ENCODE measurements at places on chromosomes 3 and 15.

DNA sequence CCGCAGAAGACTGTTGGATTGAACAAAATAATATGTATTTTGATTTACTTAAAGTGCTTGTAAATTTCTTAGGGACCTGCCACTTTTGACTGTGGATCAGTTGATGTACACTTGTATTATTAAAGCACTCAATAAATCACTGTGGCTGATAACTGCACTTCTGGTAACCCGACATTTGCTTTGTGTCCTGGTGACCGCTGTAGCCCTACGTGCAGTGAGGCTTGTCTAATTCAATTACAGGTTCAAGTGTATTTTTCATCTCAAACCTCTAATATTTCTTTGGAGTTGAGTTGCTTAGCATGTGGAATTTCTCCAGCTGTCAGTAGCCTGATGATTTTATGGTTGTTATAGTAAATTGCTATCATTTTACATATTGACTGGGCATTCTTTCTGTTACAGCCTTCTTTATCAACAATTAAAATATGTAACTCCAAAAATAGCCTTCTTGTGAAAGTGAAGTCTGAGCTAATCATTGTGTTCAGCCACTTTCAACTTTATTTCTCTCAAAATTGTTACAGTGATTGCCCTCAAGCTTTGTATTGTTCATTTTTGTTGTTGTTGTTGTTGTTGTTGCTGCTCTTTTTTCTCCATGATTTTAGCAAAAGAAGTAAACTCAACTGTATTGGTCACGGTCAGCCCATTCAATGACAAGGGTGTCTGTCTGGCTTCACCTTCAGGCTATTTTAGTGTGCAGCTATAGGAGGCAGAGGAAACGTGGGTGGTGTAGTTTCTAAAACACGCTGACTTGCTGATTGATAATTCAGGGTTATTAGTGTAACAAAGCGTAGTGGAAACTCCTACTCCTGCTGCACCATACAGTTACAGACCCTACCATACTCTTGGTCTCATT, 215.1 kb upstream of the UBE2E1 start:
- DNase-seq = no peak

DNA sequence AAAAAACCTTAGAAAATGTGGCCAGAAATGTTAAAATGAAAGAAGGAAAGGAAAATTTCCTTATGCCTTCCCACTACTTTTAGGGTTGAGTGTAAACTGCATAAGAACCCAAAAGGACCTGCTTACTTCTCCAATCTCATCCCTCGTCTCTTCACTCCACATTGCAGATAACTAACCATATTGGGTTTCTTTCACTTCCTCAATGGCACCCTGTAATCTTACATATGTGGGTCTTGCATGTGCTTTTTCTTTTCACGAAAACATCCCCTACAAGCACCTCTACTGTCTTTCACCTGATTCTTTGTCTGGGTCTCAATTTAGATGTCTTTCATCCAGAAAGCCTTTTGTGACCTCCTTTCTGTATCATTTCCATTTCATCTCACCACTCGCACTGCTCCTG, 23.1 kb downstream of the EOMES start:
- no peak for DNase-seq

DNA sequence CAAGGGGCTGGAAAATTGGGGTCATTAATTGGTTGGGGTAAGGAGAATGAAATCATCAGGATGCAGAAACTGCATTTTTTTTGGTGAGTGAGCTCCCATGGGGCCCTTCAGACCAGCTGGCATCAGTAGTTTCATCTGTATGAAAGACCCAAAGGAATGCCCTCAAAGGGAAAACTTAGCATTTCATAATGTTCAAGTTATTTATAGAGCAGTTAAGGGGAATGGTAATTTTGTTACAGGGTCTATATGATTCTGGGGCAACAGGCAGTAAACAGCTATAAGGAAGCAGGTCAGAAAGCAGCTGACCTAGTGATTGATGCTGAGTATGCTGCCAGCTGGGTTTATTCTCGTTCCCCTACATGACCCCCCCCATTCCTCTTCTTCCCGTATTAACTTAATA, 448.9 kb downstream of the OCA2 start:
- no peak for DNase-seq

GRCh38 chr3:141996437-141996836, 120.0 kb downstream of the ATP1B3 start:
- no peak for DNase-seq

GRCh38 chr3:172179680-172180399, 140.5 kb downstream of the FNDC3B start:
- DNase-seq = no peak

DNA sequence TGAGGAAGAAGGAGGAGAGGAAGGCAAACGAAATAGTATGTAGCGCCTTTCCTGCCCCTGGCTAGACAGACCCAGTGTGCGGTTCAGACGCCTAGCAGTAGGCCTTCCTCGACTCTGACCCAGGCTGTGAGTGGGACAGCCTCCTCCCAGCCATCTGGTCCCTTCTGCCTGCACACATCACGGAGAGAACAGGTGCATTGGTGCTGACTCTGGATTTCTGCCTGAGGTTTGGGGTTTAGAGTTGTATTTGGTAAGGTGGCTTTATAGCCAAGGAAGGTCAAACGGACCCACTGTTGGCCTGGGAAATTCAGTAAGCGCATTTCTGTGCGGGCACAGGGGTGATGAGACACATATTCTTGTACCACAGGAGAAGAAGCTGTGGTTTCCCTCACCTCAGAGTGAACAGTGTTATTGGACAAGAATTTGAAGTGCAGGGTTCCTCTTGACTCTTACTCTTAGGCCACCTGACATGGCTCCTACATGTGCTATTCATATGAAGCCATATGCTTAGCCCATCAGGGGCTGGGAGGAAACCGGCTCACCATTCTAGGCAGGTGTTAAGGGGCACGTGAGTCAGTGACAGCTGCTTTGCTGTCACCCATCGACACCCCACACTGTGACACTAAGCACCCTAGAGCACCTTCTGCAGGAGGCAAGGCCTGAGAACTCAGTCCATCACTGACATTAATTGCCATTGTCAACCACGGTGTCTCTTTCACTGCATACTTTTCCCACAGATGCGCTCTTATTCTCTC, 143.3 kb downstream of the CHDH start:
- no peak for DNase-seq

- no peak for DNase-seq
These were observed 74.2 kb downstream of the SNTN start for GRCh38 chr3:63726656-63727055.

- DNase-seq = no peak
These were observed 329.2 kb downstream of the ARRDC4 start for GRCh38 chr15:98289747-98290146.

DNA sequence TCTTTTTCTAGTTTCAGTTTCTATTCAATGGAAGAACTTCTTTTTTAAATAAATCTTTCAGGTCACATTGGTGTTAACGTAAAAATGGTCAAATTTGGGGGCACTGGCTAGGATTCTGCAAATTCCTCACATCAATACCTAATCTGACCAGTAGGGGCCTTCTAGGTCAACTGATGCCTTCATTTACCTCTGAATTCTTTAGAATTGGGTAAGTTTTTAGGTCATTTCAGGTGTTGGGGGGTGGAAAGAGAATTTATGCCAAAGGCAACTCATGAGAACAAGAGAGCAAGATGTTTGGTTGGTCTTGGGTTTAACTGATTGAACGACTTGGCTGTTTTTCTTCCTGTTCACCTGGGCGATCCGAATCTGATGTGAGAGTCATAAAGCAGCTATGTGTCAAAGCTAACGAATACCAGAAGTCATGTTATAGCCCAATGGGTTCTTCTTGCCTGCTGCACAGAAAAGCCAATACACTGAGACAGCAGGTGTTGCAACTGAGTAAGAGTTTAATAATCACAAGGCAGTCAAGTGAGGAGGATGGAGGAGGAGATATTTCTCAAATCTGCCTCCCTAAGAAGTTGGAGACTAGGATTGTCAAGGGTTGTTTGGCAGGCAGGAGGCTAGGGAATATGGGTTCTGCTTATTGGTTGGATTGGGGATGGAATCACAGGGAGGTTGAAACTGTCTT, 15.3 kb downstream of the LRRC49 start:
- DNase-seq = no peak

DNA sequence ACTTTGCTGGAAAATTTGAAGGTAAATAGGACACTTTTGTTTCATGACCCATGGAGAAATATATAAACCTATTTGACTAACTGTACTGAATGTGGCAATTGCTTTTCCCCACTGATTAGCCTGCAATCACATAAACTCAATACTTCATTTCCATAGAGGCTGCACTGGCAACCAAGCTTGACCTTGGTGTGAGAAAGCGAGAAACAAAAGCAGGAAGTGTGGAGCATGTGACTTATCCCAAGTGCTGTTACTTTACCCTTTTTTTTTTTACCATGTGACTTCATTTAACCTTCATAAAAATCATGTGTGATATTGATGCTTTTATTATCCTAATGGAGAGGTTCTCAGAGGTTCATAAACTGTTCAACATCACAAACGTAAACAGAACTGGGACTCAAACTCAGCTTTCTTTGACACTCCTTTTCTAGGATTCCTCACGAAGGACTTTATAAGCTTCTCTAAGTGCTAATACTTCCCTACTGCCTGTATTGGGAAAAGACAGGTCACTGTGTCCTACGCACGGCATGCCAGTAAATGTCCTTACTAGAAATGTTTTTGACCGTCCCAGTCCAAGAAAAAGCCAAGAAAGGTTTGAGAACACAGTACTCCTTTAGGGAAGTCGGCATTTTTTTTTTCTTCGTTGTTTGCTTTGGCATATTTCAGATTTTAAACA, 34.9 kb upstream of the ZNF385D start:
- no peak for DNase-seq
